Cerebellar nuclear complex (tissue), 1 donor: ENCODE measurements at places on chromosomes 1 and 21.

- DNase-seq = no peak
These were observed 278.3 kb downstream of the KCTD3 start for GRCh38 chr1:215845234-215845891.

DNA sequence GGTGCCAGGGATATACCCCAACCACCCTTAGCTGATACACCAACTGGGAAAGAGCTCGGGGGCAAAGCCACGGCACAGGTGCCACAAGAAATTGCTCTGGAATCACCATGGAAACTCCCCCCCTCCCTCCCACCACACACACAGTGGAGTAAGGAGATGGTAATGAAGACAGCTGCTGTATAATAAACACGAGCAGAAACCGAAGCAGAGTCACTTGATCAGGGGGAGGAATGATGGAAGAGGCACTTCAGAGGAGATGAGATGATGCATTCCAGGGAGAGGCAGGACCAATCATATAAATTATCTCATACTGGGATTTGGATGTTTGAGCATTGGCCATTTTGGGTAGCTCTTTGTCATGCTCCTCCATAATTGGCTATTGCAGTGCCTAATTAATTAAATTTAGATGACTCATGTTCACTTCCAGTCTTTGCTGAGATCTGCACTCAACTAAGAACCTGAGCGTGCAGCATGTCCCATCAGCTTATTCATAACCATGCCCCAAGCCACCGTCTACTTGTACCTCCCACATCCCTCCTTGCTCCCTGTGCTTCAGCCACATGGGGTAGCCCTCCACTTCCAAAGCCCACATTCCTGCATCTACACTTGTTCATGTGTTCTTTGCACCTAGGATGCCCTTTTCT, 189.5 kb downstream of the ZSCAN20 start:
- DNase-seq = no peak

DNA sequence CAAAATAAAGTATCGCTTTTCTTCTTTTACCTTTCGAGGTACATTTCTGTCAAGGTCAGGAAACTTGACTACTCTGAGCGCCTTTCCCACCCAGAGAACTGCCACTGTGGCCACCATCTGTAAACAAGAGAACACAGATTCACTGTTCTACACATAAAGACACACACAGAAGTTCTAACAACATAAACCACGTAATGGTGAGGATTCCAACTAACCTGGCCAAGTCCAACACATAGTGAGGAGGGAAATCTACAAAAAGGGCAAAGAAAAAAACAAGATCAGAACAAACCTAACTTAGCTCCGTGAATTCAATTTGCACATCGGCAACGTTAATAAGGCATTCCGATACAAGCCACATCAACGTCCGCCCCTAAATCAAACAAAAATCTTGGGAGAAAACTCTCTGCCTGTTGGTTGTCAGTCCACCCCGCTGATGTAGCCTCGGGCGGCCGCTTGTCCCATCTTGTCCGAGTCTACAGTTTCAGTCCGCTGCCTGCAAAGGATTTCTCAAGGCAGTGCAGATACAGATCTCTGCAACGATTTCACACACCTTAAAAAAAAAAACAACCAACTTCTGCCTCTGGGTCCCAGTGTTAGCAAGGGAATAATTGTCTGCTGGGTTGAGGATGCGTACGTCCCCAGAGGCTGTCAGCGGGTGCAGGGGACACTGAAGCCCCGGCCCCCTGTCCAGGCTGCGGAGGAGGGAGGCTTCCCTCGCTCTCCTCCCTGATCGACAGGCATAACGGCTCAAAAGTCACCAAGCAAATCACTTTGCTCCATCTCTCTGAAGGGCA, 1.0 kb downstream of the SLC35D1 start:
- DNase-seq = no peak

- no peak for DNase-seq
These were observed 124.9 kb downstream of the RGS2 start for GRCh38 chr1:192933744-192934143.

DNA sequence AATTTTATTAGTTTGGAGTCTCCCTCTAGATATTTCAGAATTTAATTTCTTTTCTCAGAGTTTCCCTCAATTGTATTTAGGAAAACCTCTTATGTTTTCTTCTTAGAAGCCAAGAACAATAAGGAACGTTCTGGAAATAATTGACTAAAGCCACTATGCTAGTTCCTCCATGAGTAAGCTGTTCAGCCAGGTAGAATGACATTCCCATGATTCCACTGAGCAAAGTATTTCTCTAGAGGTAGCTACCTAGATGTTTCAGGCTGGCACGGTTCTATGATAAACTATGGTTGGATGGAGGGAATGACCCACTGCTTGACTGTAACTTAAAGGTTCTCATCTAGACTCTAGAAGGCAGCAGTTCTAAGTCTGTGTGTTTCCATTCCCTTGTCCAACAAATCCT, 62.4 kb downstream of the CLDN17 start:
- no peak for DNase-seq

GRCh38 chr1:224058303-224058702, 55.6 kb upstream of the FBXO28 start:
- no peak for DNase-seq

- no peak for DNase-seq
These were observed 17.4 kb downstream of the LMX1A start for GRCh38 chr1:165339164-165339563.

GRCh38 chr1:43345120-43345519, 7.5 kb downstream of the MPL start:
- DNase-seq = no peak

DNA sequence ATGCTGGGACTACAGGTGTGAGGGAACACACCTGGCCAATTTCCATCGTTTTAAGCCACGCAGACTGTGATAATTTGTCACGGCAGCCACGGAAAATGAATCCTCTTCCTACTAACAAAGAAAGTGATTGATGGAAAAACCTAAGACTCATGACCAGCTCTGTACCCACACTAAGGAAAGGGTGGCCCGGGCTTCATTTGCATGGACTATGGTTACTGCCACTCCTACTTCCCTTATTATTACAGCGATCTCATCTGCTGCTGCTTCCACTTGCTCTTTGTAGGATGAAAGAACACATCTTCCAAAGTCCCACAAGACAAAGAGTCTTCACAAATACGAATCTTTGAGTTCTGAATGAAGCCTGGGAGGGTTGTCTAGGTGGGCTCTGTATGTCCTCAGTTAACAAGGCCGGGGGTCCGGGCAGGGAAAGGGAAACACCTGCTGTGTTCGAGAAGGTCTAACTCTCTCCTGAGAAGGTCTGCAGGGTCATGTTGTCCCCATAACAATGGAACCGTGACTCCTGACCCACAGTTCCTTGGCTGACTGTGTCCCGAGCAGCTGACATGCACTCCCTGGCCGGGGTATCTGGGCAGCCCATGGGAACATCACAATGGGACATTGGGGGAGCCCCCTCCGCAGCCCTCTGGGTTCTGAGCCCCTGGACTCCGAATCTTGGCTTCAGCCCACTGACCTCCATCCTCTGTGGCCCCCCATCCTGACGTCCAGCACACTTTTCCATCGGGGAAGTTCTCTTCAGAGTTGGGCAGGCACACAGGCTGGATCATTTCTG, 13.3 kb upstream of the TFF1 start:
- no peak for DNase-seq

GRCh38 chr1:8458607-8459006, 140.7 kb downstream of the SLC45A1 start:
- DNase-seq = no peak

- DNase-seq = no peak
These were observed at the start of gene MYOC for GRCh38 chr1:171652234-171652822. Gene MYOC, minus strand, starts transcription at chr1:171652688. Its CDS starts 77 bp downstream, at chr1:171652611.

DNA sequence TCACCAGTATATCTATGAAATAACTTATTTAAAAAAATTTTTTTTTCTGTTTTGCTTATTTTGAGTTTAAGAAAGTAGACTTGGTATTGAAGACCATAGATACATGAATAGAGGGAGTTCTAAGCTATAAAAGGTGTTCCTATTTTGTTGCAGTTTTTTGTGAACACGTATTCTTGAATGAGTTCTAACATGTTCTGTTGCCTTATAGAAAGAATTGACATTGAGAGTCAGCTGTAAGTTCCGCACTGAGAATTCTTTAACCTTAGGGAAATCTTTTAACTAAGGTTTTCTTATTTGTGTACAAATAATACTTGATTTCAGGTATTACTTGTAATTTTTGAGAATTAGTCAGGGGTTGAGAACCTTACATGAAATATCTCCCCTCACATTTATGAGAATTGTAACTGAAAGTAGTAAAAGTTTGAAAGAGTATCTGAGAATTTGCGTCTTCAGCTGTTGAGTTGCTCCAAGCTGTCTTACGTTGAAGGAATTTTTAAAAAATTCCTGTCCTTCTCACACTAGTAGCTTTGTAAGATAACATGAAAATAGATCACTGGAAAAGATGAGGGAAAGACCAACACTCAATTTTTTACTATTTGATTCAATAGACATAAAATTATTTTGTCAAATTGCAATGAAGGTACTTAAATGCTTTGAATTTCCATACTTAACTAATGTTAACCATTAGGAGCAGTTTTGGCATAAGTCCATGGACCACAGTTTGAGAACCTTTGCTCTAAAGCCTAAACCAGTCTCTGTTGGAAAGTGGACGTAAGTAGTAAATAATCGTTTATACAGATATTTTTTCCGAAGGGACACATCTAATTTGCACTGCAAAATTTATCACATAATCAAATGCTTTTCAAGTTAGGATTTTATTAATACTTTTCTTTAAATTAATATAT, 3.8 kb downstream of the DR1 start:
- no peak for DNase-seq

DNA sequence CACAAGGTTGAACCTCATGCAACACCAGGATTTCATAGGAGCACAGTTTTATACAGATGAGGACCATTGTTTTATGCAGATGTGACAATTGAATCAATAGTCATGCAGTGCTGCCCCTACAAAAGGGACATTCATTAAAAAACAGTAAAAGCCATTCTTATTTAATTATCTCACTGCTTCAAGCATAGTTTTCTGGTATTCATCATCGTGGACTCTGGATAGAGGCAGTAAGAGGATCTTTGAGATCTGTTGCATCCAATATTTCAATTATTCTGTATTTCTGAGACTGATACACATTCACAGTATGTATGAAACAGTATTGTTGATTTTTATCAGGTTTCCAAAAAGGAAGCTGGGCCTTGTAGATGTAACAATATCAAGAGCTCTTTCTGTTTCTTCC, 237.6 kb downstream of the RYR2 start:
- no peak for DNase-seq

DNA sequence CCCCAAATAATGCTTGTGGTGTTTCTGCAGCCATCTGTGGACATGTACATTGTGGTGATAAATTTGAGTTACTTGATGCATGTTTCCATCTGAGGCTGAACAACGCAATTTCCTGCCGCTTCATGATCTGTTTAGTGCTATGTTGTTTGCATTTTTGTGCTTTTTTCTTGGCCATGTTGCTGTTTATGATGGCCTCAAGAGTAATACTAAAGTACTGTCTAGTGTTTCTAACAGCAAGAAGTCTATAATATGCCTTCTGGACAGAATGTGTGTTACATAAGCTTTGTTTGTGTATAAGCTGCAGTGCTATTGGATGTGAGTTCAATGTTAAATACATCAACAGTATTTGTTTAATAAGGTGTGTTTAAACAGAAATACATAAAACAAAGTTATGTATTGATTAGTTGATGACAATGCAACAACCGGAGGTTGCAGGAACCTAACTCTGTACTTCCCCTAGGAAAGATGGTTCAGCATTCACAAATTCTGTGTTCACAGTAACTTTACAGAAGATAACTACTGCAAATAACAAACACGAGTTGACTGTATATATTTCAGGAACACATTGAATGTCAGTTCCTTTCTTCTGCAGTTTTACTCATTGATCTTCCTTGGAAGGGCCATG, 114.8 kb upstream of the USP24 start:
- DNase-seq = no peak

DNA sequence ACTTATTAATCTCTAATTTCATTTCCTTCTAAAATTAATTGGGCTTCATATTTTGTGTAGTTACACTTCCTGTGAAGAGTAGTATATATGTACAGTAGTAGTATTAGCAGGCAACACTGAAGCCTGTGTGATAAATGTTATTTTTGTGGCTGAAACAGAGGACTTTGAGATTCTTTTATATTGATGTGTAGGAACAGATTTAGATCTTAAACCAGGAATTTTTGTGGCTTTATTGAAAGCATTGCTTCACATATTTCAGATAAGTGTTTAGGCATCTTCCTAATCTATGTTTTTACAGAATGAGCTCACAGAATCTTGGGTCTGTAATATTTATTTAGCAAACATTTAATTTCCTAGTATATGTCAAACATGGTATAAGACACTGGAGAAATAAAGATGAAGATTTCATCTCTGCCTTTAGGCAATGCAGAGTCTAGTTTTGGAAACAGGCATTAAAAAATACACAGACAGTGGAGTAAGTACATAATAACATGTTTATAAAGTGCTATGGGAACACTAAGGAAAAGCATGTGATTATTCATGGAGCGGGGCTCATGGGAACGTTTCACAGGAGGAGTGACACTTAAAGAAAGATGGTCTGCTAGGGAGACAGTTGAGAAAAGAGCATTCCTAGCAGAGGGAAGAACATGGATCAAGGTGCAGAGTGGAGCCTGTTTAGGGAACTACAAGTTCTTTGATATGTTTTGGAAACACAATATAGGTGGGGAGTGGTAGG, 52.7 kb downstream of the MIGA1 start:
- no peak for DNase-seq

DNA sequence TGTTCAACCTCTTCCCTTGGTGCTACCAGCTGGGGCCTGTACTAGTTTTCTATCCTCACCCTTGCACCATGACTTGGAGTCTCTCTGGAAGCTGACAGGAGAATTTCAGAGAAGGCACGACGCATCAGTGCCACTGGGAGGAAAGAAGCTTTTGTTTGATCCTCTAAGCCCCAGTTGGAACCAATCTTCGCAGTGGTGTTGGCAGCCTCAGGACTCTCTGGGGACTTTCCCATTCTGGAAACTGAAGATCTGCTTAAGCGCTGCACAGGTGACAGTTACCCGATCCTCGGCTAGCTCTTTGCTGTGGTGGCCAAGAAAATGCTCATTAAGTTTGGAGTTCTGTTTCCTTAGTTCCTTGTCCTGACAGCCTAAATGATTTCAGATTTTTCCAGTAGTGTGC, 222.3 kb downstream of the RHOU start:
- no peak for DNase-seq

GRCh38 chr1:230236301-230237008, 169.4 kb downstream of the GALNT2 start:
- no peak for DNase-seq
